Activated T-helper 1 cell treated with anti-CD3 and anti-CD28 coated beads, Interleukin-2, amount 50 U/mL, for 16 hours (primary cell): ENCODE measurements at places on chromosomes 1 and 21.

DNA sequence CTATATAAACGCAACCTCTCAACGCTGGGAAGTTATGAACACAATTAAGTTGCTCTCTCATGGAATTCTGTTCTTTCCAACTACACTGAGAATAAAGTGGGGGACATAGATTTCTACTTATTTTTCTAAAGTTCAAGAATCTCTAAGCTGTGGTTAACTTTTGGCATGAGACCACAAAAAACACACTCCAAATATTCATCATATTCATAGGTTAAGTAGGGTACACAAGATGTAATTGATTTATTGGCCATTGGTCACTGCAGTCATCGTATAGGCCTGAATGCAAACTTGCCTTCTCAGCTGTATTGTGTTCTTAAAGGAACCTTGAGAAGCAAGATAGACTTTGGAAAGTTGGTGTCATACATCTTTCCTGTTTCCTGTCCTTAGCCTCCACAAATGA, 40.3 kb downstream of the PRRX1 start:
- no peak for DNase-seq

GRCh38 chr1:177659281-177659680, 310.6 kb downstream of the SEC16B start:
- no peak for DNase-seq

- DNase-seq = no peak
Observed at GRCh38 chr1:145716641-145717345, 2.5 kb upstream of the CD160 start.

GRCh38 chr1:83931658-83932253, 67.2 kb downstream of the TTLL7 start:
- no peak for DNase-seq

DNA sequence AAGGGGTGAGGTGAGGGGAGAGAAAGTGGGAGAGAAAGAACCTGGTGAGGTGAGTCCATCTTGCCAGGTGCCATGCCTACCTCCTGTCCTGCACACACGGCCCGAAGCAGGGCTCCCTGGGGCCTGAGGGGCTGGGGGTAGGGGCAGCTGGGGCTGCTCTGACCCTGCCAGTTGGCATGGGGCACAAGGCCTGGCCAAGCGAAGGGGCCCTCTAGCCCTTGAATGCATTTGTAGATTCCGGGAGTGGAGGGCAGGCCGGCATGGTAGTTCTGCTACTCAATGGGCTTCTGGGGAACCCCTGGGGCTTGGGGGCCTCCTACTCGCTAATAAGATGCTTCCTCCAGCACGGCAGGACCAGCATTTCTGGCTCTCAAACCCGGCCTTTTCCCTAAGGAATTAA, 3.6 kb upstream of the PRDM16 start:
- DNase-seq = no peak

GRCh38 chr21:18089786-18090185, 154.8 kb upstream of the CHODL start:
- no peak for DNase-seq

GRCh38 chr1:77227381-77227780, 8.2 kb upstream of the PIGK start:
- no peak for DNase-seq

DNA sequence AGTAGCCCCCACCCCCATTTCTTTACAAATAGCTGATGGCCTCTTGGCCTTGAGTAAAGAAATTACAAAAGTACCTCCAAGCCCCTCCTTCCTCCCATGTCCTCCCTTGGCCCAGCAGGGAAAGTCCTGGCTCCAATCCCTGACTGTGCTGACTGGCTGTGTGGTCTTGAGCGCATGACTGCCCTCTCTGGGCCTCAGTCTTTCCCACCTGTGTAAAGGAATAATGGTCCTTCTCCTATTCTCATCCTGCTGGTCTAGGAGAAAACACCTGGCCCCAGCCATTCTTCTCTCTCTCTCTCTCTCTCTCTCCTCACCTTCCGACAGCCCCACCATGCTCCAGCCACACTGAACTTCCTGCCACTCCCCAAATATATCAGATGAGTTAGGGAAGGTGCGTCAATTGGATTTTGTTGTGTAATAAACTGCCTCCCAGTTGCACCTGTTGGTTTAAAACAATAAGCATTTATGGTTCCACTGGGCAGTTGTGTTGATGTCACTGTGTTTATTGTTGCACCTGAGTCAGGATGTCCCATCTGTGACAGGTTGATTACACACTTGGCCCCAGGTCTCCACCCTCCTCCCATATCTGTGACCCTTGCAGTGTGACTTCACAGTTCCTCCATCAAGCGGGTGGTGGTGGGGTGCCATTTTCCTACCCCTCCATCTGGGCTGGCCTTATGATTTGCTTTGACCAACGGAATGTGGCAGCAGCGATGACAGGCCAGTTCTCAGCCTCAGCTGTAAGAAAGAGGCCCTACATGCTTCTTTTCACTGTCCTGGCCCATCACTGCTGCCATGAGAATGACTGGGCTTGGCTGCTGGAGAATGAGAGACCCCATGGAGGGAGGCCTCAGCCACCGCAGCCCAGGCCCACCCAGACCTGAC, 22.3 kb upstream of the LRP8 start:
- DNase-seq = no peak

- no peak for DNase-seq
Observed at GRCh38 chr21:20997311-20997635, 936 bp upstream of the NCAM2 start.

GRCh38 chr1:67708606-67709005, 23.6 kb downstream of the GADD45A start:
- no peak for DNase-seq

DNA sequence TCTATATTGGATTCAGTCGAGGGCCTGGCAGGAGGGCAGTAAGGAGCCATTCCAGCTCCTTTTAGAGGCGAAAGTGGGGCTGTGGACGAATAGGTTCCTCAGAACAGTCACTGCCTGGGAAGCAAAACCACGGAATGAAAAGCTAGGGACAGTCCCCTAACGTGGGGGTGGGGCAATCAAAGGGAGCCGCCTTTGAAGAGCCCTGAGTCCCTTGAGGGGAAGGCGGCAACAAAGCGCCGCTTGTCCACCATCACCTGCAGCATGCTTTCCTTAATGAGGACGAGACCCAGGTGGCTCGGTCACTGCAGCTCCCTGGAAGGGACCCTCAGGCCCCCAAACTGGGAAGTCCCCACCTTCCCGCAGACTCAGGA, 184.7 kb downstream of the ETS2 start:
- DNase-seq = no peak

DNA sequence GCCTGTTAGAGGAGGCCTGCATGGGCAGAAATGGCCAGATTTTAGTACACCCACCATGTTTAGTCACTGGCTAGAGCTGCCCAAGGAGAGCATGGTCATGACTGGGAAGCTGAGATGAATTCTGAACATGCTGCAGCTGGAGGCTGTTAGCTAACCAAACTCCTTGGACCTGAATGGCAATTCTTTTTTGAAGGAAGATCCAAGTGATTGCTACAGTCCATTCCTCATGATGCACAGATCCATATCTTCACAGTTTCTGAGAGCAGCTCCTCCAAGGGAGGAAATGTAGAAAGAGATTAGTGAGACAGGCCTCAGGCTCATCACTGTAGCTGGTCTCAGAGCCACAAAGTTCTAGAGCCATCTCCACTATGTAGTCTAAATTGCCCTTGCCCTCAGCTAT, 11.1 kb downstream of the ZFYVE9 start:
- no peak for DNase-seq

DNA sequence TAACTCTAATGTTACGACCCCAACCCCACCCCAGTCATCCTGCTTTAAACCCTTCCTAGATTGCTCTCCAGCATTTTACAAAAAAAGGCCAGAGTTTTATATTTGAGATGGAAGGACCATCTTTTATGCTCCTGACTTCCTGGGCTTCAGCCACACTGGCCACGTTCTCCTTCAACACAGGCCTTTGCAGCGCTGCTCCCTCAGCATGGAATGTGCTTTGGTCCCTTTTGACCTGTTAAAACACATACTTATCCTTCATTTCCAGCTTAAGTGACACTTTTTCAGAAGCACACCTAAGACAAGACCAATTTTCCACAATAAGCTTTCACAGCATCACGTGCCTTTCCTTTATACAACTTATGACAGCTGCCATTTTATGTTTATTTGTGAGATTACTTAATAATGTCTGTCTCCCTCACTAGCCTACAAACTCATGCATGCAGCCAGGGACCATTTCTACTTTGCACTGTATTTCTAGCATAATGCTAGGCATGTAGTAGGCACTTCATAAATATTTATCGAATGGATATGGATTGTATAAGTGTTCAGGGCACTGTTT, 34.5 kb downstream of the LHX9 start:
- DNase-seq = no peak

- DNase-seq = no peak
Observed at GRCh38 chr1:156226116-156226538, 13.3 kb downstream of the PMF1 start.

DNA sequence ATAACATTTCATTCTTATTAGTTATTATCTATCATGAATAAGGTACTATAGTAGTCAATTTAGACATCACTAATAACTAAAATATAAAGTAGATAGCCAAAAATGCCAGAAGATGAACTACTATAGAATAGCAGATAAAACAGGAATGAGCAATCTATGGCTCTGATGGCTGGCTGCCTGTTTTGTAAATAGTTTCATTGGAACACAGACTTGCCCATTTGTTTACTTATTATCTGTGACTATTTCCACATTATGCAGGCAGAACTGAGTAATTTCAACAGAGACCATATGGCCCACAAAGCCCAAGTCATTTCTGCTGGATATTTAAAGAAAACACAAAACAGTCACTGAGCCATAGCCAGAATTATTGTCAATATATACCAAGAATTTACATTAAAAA, 222.1 kb downstream of the COL24A1 start:
- no peak for DNase-seq

DNA sequence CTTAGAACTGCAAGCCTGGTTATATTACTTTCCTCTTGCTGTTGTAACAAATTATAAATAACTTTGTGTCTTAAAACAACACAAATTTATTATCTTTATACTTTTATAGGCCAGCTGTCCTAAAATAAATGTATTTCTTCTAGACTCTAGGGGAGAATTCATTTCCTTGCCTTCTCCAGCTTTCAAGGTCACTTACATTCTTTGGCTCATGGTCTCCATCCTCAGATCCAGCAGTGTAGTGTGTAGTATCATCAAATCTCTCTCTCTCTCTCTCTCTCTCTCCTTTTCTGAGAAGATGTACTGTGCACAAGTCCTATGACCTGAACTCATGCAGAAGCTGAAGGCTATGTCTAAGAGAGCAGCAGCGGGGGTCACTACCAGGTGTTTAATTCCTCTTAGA, 1510.6 kb downstream of the MRPL39 start:
- no peak for DNase-seq

DNA sequence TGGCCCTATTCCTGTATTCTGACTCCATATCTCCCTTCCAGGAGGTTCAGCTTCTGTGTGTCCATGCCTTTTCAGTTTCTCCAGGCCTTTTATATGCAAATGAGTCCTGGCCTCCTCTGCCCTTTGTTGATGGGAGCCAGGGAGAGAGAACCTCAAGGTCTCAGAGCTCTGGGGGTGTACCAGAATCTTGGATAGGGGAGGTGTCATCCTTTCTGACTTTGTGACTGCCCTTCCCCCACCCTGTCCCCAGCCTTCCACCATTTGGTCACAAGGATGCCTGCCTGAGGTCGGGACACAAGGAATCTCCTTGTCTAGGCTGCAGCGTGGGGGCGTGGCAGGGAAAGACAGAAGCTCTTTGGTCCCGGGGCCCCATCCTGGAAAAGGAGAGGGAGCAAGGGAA, 18.6 kb downstream of the LURAP1 start:
- DNase-seq = no peak

- no peak for DNase-seq
Observed at GRCh38 chr1:154998818-154999570, 3.6 kb upstream of the ZBTB7B start.

DNA sequence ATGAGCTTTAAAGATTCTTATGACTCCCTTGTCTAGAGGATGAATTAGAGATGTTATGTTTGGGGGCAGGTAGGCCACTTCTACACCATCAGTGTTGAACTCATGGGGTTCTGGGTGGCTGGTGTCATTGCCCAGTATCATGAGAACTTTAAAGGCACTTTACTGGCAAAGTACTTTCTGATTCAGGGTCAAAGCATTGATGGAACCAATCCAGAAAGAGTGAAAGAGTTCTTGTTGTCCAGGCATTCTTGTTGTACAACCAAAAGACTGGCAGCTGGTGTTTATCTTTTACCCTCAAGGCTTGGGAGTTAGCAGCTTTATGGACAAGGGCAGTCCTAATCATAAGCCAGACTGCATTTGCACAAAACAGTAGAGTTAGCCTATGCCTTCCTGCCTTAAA, 673.0 kb downstream of the USP25 start:
- no peak for DNase-seq

GRCh38 chr1:81550753-81551152, 250.0 kb upstream of the ADGRL2 start:
- DNase-seq = no peak

- no peak for DNase-seq
Observed at GRCh38 chr1:212218065-212218464, 67.1 kb upstream of the PPP2R5A start.

GRCh38 chr1:67888216-67889106, 55.2 kb upstream of the GNG12 start:
- DNase-seq = no peak

DNA sequence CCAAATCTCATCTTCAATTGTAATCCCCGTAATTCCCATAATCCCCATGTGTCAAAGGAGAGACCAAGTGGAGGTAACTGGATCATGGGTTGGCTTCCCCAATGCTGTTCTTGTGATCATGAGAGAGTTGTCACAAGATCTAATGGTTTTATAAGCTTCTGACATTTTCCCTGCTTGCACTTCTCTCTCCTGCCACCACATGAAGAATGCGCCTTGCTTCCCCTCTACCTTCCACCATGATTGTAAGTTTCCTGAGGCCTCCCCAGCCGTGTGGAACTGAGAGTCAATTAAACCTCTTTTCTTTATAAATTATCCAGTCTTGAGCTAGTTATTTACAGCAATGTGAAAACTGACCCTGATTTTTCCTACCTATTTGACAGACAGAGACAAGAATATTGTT, 162.5 kb upstream of the SYT6 start:
- no peak for DNase-seq

- DNase-seq = no peak
Observed at GRCh38 chr1:109822749-109823542, 59.2 kb upstream of the EPS8L3 start.
